B cell (primary cell): ENCODE measurements at places on chromosomes 5 and 9. TPM values are rescaled to one million over a fixed set of nuclear protein-coding genes. Genes with fewer than 3 reads are reported as not detected.

The PCDHAC2 gene
- total RNA-seq, result not detected in 2 replicates

The SNX18 gene
- 31.6 and 34.2 TPM in 2 replicates for total RNA-seq

The CXCL14 gene
- not detected in 2 replicates for total RNA-seq

The FRMD3 gene
- 0.49 and 1.5 TPM in 2 replicates for total RNA-seq

The ROR2 gene
- total RNA-seq, result 0.22 and 0.49 TPM in 2 replicates

The PRDM12 gene
- not detected in 2 replicates for total RNA-seq

The HMCN2 gene
- total RNA-seq, result 0.05 TPM in 1 of 2 replicates, not detected in the other

The IFNA21 gene
- not detected in 2 replicates for total RNA-seq

The DNLZ gene
- 23.0 and 25.4 TPM in 2 replicates for total RNA-seq

The PCDH12 gene
- total RNA-seq, result not detected in 2 replicates

The DNAJB5 gene
- 1.0 and 2.4 TPM in 2 replicates for total RNA-seq

The DOCK2 gene
- total RNA-seq, result 330 and 342 TPM in 2 replicates

The DBH gene
- not detected in 2 replicates for total RNA-seq

The SPINK4 gene
- not detected in 2 replicates for total RNA-seq

The TSSK1B gene
- total RNA-seq, result not detected in 2 replicates

The PRR16 gene
- total RNA-seq, result 0.27 TPM in 1 of 2 replicates, not detected in the other

The WDR38 gene
- total RNA-seq, result not detected in 2 replicates

The PLAC8L1 gene
- total RNA-seq, result 0.49 and 0.51 TPM in 2 replicates

The KLHL3 gene
- 4.5 and 10.4 TPM in 2 replicates for total RNA-seq

The SLC6A3 gene
- total RNA-seq, result 0.15 and 0.24 TPM in 2 replicates

The CMBL gene
- total RNA-seq, result not detected in 2 replicates

The C1QTNF2 gene
- total RNA-seq, result not detected in 2 replicates

The ADAM19 gene
- 171 TPM in 2 replicates for total RNA-seq

The SLC22A4 gene
- 0.27 TPM in 1 of 2 replicates, not detected in the other for total RNA-seq

The RELL2 gene
- total RNA-seq, result 11.6 and 12.1 TPM in 2 replicates

The NUTM2G gene
- total RNA-seq, result not detected in 2 replicates

The TRUB2 gene
- total RNA-seq, result 21.4 and 21.5 TPM in 2 replicates

The DIPK1B gene
- total RNA-seq, result 9.2 and 9.6 TPM in 2 replicates

The SPATA9 gene
- 0.22 TPM in 1 of 2 replicates, not detected in the other for total RNA-seq

The FREM1 gene
- not detected in 2 replicates for total RNA-seq

The STX17 gene
- 40.2 and 42.9 TPM in 2 replicates for total RNA-seq

The NEURL1B gene
- total RNA-seq, result 0.12 and 0.17 TPM in 2 replicates

The ADRB2 gene
- 11.4 and 12.4 TPM in 2 replicates for total RNA-seq

The RNF183 gene
- total RNA-seq, result 0.39 TPM in 1 of 2 replicates, not detected in the other

The MEIKIN gene
- 0.75 TPM in 1 of 2 replicates, not detected in the other for total RNA-seq

The STK32A gene
- not detected in 2 replicates for total RNA-seq

The SLC46A2 gene
- total RNA-seq, result not detected in 2 replicates

The UNC5A gene
- total RNA-seq, result not detected in 2 replicates

The ADAMTS6 gene
- 11.9 and 12.3 TPM in 2 replicates for total RNA-seq

The WNT8A gene
- total RNA-seq, result not detected in 2 replicates

The ZNF483 gene
- total RNA-seq, result 3.0 and 3.3 TPM in 2 replicates

The FABP6 gene
- not detected in 2 replicates for total RNA-seq

The ZMAT2 gene
- 55.7 and 55.8 TPM in 2 replicates for total RNA-seq

The LPAR1 gene
- total RNA-seq, result not detected in 2 replicates

The SLC27A6 gene
- not detected in 2 replicates for total RNA-seq

The NIPAL4 gene
- total RNA-seq, result 3.1 and 4.6 TPM in 2 replicates

The PAEP gene
- not detected in 2 replicates for total RNA-seq

The CDH6 gene
- not detected in 2 replicates for total RNA-seq

The CCDC192 gene
- not detected in 2 replicates for total RNA-seq

The PCDHGA3 gene
- 0.29 and 0.32 TPM in 2 replicates for total RNA-seq

The FBP2 gene
- total RNA-seq, result not detected in 2 replicates
